ENCODE measurements at places on chromosomes 7 and 10.
A peak's percentile ranks its signal among the peaks of the same experiment; 100 is the strongest.

GRCh38 chr7:92417913-92418312 lies 29.4 kb upstream of the GATAD1 start:
- DNase-seq, result no peak

DNA sequence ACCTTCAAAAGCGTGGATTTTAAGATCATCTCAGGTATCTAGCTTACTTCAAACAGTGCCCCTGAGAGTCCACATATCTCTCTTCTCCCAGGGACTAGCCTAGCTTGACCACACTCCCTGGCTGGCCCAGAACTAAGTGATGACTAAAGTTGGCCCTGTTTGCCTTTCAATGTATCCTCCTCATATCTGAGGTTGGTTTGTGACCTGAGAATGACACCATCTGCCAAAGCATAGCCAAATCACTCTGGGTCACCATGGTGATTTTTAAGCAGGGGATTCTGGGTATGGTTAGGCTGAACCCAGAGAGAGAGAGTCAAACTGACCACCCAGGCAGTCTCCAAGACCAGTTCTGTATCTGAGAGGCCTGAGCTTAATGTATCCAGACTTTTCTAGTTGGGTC lies 16.2 kb downstream of the CNNM1 start:
- no peak for DNase-seq

DNA sequence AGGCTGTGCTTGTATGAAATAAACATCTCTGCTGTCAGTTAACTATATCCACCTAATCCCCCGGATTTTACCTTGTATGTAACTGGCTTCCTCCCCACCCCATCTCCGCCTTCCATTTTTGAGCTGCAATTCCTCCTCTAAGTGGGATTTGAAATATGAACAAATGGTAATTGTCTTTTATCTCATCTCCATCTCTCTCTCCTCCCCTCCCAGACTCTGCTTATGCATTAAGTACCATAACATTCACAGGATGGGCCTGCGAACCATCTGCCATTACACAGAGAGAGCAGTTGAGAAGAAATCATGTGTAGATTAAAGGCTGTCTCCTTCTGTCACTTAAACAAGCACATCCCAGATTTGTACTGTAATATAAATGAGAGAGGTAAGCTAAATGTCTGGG lies 1169.9 kb downstream of the TYW1 start:
- no peak for DNase-seq

- DNase-seq, result no peak
Measured at GRCh38 chr10:59611048-59611447, 98.6 kb downstream of the SLC16A9 start.

GRCh38 chr7:36606153-36606975 lies 117.9 kb downstream of the AOAH start:
- no peak for DNase-seq

DNA sequence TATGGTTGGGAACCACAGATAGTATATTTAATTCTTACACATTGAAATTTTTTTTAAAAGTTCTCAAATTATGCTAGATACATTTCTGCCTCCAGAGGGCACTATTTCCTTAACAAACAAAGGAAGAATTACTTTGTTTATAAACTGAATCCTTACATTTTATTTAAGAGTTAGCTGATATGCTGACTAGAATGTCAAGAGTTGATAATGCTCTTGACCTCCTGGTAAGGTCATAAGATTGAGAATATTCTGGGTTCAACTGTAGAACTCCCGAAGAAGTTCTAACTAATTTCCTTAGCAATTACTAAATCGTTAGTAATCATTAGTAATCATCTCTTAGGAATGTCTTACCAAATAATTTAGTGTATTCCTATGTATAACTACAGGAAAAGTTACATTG lies 95.3 kb upstream of the CYP26C1 start:
- DNase-seq, result no peak

DNA sequence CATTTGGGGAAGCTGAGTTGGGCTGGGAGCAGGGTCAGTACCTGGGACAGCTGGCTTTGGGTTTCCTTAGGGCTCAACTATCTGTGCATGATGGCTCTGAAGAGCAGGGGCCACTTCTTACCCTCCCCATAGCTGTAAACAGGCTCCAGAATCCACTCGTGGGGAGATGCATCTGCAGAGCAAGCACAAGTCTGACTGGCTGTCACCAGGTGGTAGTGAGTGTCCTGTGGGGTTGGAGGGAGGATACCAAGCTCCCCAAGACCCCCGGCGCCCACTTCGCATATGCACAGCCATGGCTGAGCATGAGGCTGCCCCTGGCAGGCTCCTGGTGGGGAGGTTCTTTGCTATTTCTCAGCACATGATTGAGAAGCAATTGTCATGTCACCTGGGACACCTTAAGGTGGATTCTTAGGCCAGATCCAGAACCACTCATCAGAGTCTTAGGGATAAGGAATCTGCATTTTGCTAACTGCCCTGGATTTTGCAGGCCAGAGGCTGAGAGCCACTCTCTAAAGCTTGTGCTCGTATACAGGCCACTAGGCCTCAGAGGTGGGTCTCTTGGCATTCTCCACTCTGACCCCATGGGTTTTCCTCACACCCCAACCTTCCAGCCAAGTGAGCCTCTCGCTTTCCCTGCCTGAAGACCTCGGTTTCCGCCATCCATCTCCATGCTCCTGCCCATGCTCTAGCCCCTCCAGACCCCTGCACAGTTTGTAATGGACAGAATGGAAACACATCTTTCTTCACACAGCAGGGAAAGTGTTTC lies 53.7 kb downstream of the ADCY1 start:
- DNase-seq, result no peak

DNA sequence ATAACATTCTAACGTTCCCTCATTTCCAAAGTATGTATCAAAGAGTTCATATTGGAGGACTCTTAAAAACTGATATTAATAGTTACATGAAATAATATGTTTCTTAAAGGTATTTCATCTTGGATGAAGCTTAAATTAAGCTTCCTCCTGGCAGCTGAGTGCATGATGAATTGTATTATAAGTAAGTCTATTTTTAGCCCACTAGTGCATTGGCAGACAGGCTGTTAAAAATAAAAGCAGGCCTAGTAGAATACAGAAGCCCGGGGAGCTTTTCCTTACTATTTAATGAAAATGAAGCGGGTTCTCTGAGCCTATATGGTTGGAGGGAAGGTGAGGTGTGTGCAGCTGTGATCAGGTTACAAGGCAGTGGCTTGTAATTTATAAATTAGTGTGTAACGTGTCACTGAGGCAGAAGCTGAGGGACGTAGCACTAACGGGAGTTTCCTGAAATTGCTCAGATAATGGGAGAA lies 130.7 kb upstream of the KMT2E start:
- DNase-seq, result no peak

GRCh38 chr7:112770051-112770450 lies 20.1 kb downstream of the TMEM168 start:
- no peak for DNase-seq

DNA sequence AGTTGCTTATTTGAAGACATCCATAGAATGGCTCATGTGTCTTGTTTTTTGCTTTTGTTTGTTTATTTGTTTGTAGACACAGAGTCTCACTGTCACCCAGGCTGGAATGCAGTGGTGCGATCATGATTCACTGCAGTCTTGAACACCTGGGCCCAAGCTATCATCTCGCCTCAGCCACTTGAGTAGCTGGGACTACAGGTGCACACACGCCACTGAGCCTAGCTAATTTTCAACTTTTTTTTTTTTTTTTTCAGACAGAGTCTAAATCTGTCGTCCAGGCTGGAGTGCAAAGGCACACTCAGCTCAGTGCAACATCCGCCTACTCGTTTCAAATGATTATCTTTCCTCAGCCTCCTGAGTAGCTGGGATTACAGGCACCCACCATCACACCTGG lies 83.3 kb upstream of the KLF6 start:
- DNase-seq, result no peak

- DNase-seq, result no peak
Measured at GRCh38 chr10:119384127-119384526, 158.4 kb downstream of the RGS10 start.

DNA sequence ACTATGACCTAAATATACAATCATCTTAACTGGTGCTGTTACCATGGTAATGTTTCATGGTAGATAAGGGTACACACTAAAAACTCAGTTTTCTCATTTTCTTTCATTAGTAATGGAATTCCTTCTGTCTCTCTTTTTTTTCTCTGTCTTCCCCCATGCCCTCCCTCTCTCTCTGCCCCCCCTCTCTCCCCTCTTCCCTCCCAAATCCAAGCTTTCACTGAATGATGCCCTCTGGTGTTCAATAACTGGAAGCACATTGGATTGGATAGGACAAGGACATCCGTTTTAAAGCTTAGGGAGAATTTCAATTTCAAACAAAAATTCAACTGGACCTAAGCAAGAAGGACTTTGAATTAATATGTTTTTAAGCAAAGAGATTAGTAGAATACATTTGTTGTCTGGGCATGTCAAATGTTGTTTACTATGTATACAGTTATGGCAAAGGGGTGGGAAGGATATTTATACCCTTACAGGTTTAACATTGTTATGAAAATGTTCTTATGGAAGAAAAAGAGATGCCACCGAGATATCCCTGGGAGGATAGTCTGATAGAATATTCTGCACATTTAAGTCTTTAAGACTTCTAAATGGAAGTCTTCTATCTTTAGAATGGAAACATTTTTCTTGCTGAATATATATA lies 6.1 kb downstream of the CHRM2 start:
- no peak for DNase-seq

DNA sequence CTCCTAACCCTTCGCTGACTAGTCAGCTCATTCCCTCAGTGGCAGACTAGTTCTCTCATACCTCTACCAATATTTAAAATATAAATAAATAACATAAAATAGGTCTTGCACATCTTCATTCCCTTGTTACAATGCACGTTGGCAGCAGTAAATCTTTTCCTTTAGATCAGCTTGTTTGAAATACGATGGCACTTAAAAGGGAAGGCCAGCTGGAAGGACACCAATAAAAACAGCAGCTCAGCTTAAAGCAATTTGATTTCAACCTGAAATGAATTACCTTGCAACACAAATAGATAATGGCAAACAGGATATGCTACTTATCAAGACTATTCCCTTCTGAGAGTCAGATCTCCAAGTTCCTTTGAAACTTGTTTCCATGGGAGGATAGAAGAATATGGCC lies 321.8 kb downstream of the GFRA1 start:
- no peak for DNase-seq

DNA sequence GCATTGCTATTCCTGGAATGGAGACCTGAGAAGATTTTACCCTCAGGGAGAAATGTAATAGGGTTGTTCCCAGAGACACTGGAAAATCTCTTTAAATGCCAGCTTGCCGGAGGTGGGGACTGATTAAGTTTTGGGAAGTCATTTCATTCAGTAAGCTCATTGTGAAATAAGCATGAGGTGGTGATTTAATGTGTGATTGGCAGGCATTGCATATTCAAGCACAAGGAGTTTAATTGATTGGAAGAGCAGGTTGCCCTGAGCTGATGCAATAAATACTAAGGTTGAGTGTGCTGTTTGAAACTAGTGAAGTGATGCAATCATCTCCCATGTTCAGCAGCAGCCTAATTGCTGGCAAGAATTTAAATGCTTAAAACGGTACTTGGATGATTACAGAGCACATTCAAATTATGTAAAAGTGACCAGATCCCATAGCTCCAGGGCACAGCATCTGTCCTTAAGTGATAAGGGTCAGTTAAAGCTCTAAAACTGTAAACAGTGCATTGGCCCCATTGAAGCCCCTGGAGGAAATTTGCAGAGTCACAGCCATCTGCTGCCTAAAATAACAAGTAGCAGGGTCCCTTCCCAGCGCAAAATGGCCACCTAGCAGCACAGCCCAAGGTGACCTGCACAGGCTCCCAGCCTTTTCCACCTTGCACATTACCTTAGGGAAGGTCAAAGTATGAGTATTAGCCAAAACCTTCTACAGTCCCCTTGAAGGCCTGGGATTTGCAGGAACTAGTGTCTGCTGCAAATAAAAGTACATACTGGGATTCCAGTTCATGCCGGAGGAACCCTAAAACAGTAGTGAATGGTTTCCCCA lies 92.1 kb downstream of the CCDC71L start:
- no peak for DNase-seq

DNA sequence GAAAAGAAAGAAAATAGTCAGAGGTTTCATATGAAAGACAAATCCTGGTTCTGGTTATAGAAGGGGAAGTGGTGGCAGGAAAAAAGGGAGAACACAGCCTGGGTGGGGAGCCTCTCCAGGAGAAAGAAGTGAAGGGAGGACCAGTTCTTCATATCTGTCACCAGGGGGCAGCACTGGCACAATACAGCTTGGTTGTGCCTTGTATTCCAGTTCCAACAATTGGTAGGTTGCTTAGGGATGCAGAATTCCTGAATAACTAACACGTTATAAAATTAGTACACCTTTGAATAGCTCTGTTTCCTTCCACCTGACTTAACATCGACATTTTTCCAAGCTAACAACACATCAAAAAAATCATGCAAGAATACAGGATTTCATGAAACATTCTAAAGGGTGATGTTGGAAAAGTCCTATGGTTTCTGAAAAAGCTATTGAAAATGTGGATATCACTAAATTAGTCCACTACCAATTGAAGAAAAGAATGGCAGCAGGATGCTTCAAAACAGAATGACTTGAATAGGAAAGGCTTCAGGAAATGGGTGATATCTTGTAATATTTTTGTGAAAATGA lies 52.9 kb downstream of the CYP26A1 start:
- no peak for DNase-seq

- no peak for DNase-seq
Measured at GRCh38 chr10:90775351-90776028, 82.3 kb downstream of the HTR7 start.

GRCh38 chr10:102660888-102661657 lies 16.8 kb downstream of the TRIM8 start:
- no peak for DNase-seq

DNA sequence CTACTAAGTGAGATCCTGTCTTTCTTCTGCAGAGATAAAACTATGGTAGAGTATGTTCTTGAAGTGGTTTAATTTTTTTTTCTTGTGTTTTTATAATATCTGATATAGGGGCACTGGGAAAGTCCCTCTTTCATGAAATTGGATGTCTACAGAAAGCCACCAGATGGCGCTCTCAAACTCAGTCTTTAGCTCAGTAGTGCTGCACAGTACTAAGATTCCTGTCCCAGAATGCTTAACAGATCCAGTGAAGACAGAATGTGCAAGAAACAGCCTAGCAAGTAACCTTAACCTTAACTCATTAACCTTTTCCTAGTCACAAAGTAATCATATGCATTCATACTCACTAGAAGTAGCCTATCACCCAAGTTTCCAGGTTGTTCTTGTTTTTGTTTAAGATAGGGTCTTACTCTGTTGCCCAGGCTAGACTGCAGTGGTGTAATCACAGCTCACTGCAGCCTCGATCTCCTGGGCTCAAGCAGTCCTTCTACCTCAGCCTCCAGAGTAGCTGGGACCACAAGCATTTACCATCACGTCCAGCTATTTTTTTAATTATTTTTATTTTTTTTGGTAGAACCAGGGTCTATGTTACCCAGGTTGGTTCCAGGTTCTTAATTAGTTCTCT lies 56.7 kb downstream of the IDE start:
- peak; percentile 36 for DNase-seq

Data from activated CD8-positive, alpha-beta memory T cell treated with anti-CD3 and anti-CD28 coated beads for 1 hour (primary cell).